ENCODE measurements at places on chromosomes 6 and 20.

DNA sequence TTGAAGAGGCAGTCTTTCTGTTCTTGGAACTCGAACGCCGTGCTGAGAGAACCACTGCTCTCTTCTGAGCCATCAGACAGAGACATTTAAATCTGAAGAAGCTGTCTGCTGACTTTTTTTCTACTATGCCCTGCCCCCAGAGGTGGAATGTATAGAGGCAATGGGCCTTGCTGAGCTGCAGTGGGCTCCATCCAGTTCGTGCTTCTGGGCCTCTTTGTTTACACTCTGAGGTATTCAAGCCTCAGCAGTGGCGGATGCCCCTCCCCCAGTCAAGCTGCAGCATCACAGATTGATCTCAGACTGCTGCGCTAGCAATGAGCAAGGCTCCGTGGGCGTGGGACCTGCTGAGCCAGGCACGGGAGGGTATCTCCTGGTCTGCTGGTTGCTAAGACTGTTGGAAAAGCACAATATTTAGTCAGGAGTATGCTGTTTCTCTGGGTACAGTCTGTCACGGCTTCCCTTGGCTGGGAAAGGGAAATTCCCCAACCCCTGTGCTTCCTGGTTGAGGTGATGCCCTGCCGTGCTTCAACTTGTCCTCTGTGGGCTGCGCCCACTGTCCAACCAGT lies 526.8 kb downstream of the CD109 start:
- no peak for DNase-seq

DNA sequence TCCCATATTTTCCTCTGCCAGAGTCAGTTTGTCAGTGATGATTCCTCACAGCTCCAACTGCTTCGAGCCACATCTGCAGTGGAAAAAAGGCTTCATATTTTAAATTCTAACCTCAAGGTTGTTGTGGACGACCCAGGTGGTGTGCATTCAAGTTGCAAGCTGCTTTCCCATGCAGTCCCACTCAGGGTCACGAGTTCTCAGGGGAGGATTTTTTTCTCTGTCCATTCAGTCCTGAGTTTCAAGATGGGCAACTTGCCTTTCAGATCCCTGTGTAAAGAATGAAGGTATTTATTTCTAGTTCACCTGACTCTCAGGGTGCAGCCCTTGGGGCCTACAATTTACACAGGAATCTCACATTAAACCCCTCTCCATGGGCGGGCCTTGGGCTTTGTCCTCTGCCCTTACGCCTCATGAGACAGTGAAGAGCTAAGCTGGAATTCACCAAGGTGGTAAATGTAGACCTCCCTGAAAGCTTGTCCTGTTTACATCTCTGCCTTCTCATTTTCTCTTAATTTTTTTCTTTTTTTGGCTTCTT lies 65.9 kb downstream of the TPD52L1 start:
- no peak for DNase-seq

DNA sequence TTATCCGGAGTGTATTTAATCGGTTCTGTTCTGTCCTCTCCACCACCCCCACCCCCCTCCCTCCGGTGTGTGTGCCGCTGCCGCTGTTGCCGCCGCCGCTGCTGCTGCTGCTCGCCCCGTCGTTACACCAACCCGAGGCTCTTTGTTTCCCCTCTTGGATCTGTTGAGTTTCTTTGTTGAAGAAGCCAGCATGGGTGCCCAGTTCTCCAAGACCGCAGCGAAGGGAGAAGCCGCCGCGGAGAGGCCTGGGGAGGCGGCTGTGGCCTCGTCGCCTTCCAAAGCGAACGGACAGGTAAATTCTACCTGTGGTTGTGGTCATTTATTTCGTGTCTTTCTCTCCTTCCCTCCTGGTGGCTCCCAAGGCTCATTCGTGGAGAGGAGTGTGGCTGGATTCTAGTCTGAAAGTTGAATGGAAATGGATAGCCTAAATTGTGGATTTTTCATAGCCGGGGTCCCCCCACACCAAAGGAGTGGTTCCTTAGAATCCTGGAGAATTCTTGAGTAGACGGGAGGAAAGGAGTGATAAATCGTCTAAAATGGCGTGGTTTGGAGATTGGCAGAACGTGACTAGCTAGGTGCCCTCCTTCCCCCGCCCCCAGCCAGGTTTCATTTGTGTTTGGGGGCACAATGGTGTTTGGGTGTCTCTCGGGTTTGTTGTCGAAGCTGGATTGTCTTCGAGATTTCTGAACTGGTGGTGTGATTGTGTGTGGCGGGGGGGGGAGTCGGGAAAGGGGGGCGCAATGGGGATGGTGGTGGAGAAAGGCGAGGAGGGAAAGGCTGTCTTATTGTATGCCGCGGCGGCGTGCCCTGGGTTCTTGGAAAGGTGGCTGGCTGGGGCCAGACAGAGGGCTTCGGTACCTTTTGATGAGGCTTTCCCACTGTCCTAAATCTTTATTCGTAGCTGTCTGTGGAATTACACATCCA lies 673 bp downstream of the MARCKS start:
- peak; percentile 90 for DNase-seq

- DNase-seq = no peak
These were observed 40.4 kb upstream of the ALDH8A1 start for GRCh38 chr6:134990262-134990661.

DNA sequence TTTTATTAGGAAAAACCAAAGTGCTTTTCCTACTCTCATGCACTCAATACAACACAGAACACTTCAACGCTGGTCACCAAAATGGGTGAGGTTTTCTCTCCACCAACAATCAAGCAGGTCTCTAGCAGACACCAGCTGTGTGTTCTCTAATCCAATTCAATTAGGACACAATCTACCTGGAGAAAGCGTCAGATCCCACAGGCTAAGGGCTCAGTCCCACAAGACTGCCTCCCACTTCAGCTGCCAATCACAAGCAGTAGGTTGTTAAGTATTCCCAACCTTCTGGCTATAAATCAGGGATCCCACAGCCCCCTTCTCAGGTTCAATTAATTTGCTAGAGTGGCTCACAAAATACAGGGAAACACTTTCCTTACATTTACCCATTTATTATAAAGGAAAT lies 47.7 kb downstream of the STMND1 start:
- no peak for DNase-seq

- DNase-seq = no peak
These were observed 25.2 kb downstream of the PACSIN1 start for GRCh38 chr6:34491091-34491430.

- DNase-seq = no peak
These were observed 284.1 kb upstream of the PLN start for GRCh38 chr6:118263921-118264486.

DNA sequence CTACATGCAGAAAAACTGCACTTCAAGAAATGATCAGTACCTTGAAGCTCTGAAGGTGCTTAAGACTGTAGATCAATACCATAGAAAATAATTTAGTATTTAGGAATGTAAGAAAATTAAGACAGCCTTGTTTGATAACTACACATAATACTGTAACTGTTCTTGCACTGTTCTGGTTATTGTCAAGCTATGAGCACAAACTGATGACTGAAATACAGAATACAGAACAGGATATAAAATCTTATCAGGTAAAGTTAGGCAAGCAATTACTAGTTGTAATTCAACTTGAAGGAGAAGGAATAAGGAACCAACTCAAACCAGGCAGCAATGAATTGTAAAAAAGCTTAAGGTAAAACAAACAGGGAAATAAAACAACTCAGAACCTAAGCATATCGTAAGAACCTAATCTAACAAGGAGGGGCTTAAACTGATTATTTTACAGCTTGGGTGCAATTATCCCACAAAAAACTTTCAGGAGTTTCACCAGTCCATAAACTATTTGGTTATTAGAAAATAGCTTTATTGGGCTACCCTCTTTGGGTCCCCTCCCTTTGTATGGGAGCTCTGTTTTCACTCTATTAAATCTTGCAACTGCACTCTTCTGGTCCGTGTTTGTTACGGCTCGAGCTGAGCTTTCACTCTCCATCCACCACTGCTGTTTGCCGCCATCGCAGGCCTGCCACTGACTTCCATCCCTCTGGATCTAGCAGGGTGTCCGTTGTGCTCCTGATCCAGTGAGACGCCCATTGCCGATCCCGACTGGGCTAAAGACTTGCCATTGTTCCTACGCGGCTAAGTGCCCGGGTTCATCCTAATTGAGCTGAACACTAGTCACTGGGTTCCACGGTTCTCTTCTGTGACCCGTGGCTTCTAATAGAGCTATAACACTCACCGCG lies 97.7 kb downstream of the ATG5 start:
- DNase-seq = no peak

- DNase-seq = no peak
These were observed 84.8 kb downstream of the TRMT11 start for GRCh38 chr6:126071000-126071647.

DNA sequence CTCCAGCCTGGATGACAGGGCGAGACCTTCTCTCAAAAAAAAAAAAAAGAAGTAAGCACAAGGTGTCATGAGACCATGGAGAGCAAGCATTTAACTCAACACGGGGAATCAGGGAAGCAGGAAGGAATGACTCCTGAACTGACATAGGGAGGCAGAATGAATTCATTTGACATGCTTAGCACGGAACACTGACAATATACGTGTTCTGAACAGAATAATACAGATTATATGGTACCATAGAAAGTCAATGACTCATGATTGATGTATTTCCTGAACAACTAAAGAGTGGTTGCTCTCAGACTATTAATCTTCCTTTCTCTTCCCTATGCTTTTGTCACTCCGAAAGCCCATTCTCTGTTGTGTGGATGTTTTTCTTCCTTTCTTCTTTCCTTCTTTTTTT lies 20.7 kb upstream of the ASIP start:
- no peak for DNase-seq

GRCh38 chr6:134253681-134254080 lies 64.2 kb downstream of the SGK1 start:
- DNase-seq = no peak

DNA sequence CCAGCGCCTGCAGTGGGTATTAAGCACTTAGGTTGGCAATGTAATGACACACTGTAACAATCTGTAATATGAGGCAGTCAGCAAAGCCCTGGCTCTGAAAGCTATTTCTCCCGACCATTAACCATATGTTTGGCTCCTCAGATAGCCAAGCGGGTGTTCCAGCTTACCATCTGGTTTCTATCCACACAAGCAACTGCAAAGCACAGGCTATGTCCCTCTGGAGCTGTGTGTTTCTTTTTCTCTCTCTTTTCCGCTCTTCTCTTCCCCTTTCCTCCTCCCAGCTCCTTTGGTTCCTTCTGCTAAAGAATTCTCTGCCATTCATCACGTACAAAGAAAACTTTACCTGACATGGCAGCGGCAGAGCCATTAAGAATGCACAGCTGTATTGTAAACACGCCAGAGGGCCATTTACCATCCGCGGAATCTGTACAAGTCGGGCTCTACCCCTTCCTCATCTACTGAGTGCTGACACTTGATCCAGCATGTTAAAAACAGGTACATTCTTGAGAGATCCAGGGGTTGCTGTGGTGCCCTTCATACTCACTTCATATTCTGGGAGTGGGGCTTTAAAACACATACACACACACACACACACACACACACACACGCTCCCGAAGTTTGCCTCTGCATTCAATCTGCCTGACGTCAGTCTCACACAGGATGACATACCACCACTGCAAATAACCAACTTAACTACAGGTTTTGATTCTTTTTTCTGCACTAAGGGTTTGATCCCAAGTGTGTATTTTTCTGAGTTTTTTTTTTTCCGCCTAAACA lies 77.2 kb downstream of the BACH2 start:
- DNase-seq = peak; percentile 62

DNA sequence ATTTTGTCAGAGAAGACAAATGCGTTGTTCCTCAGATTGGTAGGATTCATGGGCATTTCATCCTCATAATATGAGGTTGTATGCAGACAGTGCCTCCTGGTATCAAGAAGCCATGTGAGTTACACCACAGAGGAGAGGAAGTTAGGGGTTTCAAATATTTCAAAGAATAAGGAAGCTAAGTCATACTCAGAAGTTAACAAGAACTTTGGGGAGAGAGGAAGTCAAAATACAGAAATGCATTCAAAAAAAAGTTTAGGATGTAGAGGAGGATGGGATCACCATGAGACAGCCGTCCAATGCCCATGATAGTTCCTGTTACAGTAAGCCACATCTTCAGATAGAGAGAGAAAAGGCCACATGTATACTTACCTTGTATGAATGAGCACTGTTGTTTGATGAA lies 22.3 kb downstream of the HLA-DOB start:
- no peak for DNase-seq

GRCh38 chr6:56953597-56954402 lies 1.1 kb upstream of the BEND6 start:
- DNase-seq = no peak

DNA sequence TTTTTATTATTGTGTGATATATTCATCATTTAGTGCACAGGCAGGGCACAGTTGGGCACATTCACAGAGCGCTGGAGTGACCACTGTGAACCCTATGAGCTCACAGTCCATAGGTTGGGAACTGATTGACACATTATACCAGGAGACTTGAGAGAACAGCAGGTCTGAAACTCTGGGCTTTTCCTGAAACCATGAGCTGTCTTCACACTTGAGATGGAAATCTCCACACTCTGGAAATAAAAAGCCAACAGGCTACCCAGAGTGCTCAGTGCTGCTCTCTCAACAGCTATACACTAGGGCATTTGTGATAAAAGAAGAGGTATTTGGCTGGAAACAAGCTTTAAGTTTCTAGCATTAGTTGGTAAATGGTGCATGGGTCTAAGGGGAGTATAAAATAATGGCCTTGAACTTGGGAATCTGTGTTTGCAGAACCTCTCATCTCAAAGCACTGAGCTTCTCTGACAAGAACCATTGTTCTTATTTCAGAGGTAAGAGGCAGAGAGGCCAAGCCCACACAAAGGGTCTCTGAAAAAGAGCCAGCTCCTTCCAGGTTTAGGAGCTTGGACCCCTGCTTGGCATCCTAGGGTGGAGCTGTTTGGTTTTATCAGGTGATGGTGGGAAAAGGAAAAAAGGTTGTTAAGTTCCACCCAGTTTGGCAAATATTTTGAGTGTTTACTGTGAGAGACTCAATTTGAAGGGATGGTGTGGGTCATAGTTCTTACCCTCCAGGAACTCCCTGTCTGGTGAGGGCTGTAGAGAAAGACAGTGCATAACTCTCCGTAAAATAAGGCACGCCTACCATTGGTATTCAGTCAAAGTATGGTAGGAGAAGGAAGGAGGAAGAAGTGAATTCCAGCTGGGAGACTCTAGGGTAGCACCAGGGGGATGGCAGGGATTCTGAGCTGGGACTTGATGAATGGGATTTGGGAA lies 14.5 kb downstream of the CHMP4B start:
- DNase-seq = no peak

GRCh38 chr6:42326248-42326647 lies 108.6 kb upstream of the MRPS10 start:
- no peak for DNase-seq

DNA sequence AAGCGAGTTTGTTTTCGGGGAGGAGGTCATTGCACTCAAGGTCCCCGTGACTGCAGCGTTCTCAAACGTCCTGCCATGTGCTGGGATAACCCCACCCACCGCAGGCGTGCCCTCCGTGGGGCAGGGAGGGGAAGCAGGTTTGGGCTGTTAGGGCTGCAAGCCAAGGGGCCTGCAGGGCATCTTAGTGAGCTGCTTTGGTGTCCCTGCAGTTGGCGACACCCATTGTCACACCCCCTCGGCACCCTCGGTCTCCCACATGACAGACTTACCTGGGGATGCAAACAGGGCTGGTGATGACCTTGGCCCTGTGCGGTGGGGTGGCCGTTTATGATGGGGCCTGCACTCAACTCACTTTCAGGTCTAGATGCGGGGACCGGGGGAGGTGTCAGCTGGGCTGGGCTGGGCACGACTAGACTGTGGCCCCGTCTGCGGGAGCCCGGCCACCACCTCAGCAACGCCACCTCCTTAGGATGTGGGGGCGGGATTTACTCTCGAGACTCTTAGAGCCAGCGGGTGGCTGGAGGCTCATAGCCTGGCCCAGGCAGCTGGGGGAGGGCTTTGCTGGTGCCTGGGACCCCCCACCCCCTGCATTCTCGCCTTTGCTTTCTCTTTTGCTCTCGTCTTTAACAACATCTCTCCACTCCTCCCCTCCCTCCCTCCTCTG lies 6.5 kb upstream of the GATA5 start:
- DNase-seq = no peak

GRCh38 chr6:119209452-119210205 lies 131.2 kb upstream of the FAM184A start:
- DNase-seq = no peak

Data from NCI-H2029 treated with DMSO at 0.1 percent for 48 hours (cell line).